A549 treated with CORT108297 at 1 μM for 4 hours (cell line): ENCODE measurements at places on chromosomes 16 and 17. TPM values are rescaled to one million over a fixed set of nuclear protein-coding genes. Genes with fewer than 3 reads are reported as not detected.

MYL4 gene
- total RNA-seq, result 0.18 to 0.23 TPM in 2 of 5 replicates, not detected in the others

DPEP3 gene
- not detected in 5 replicates for total RNA-seq

EIF4A3 gene
- 198 to 217 TPM (median 211 TPM) in 5 replicates for total RNA-seq

TBC1D3K gene
- total RNA-seq, result not detected in 5 replicates

TMC8 gene
- total RNA-seq, result 0.25 to 0.79 TPM (median 0.34 TPM) in 5 replicates

TMEM238L gene
- not detected in 5 replicates for total RNA-seq

GPR139 gene
- not detected in 5 replicates for total RNA-seq

NDRG4 gene
- 23.6 to 30.2 TPM (median 28.8 TPM) in 5 replicates for total RNA-seq

GPRC5B gene
- total RNA-seq, result 26.3 to 33.2 TPM (median 28.3 TPM) in 5 replicates

CDRT15 gene
- not detected in 5 replicates for total RNA-seq

STX1B gene
- total RNA-seq, result 1.5 to 1.9 TPM (median 1.7 TPM) in 5 replicates

HASPIN gene
- total RNA-seq, result 11.9 to 15.3 TPM (median 12.7 TPM) in 5 replicates

SRCIN1 gene
- total RNA-seq, result 2.0 to 3.3 TPM (median 2.8 TPM) in 5 replicates

SP2 gene
- total RNA-seq, result 14.9 to 20.1 TPM (median 17.4 TPM) in 5 replicates

SCARF1 gene
- 0.32 to 0.47 TPM (median 0.35 TPM) in 5 replicates for total RNA-seq

ITGA3 gene
- 368 to 497 TPM (median 466 TPM) in 5 replicates for total RNA-seq

IL34 gene
- 0.48 to 1.1 TPM (median 0.72 TPM) in 5 replicates for total RNA-seq

ATPAF2 gene
- total RNA-seq, result 18.2 to 31.7 TPM (median 28.6 TPM) in 5 replicates

CYGB gene
- total RNA-seq, result 0.91 to 1.8 TPM (median 1.1 TPM) in 5 replicates

CLEC19A gene
- total RNA-seq, result 0.07 to 0.18 TPM (median 0.08 TPM) in 4 of 5 replicates, not detected in the other

KRTAP3-1 gene
- 0.18 TPM in 1 of 5 replicates, not detected in the others for total RNA-seq

CCL4 gene
- total RNA-seq, result 0.15 TPM in 1 of 5 replicates, not detected in the others

FAM20A gene
- total RNA-seq, result 0.04 to 0.18 TPM (median 0.10 TPM) in 3 of 5 replicates, not detected in the others

NPIPB2 gene
- 2.3 to 4.7 TPM (median 3.9 TPM) in 5 replicates for total RNA-seq

MT4 gene
- total RNA-seq, result not detected in 5 replicates

BHLHA9 gene
- not detected in 5 replicates for total RNA-seq

ADAM11 gene
- total RNA-seq, result 1.5 to 2.8 TPM (median 2.2 TPM) in 5 replicates

CBLN1 gene
- 0.05 to 0.40 TPM (median 0.09 TPM) in 5 replicates for total RNA-seq

BCO1 gene
- total RNA-seq, result 0.94 to 1.1 TPM (median 1.0 TPM) in 5 replicates

FAM171A2 gene
- total RNA-seq, result 2.5 to 5.2 TPM (median 4.2 TPM) in 5 replicates

MAPT gene
- 1.8 to 2.3 TPM (median 2.0 TPM) in 5 replicates for total RNA-seq

CCL4L2 gene
- not detected in 5 replicates for total RNA-seq

VAT1L gene
- total RNA-seq, result 0.02 to 0.03 TPM in 2 of 5 replicates, not detected in the others

KRTAP2-2 gene
- total RNA-seq, result not detected in 5 replicates

SOST gene
- total RNA-seq, result 0.04 to 0.07 TPM in 2 of 5 replicates, not detected in the others

GRAPL gene
- 0.09 to 0.23 TPM (median 0.10 TPM) in 3 of 5 replicates, not detected in the others for total RNA-seq

CMIP gene
- 78.9 to 111 TPM (median 99.7 TPM) in 5 replicates for total RNA-seq

TMEM98 gene
- total RNA-seq, result 43.5 to 50.7 TPM (median 48.0 TPM) in 5 replicates

FMNL1 gene
- 36.8 to 42.9 TPM (median 38.4 TPM) in 5 replicates for total RNA-seq

EMP2 gene
- total RNA-seq, result 16.6 to 25.9 TPM (median 25.0 TPM) in 5 replicates

CCL7 gene
- 0.12 to 0.24 TPM (median 0.16 TPM) in 5 replicates for total RNA-seq

ATXN1L gene
- 13.3 to 18.4 TPM (median 16.3 TPM) in 5 replicates for total RNA-seq

COTL1 gene
- 437 to 593 TPM (median 533 TPM) in 5 replicates for total RNA-seq

ELMO3 gene
- 0.93 to 1.7 TPM (median 1.3 TPM) in 5 replicates for total RNA-seq

RHBDL3 gene
- total RNA-seq, result 2.5 to 6.0 TPM (median 4.4 TPM) in 5 replicates

PRKCB gene
- total RNA-seq, result 0.15 to 0.32 TPM (median 0.22 TPM) in 5 replicates

PLA2G10 gene
- total RNA-seq, result 0.21 to 0.29 TPM (median 0.24 TPM) in 4 of 5 replicates, not detected in the other

C17orf113 gene
- 0.47 to 0.94 TPM (median 0.79 TPM) in 5 replicates for total RNA-seq

MAP3K14 gene
- total RNA-seq, result 41.9 to 75.4 TPM (median 58.3 TPM) in 5 replicates

GRB7 gene
- 3.9 to 7.3 TPM (median 6.6 TPM) in 5 replicates for total RNA-seq

SMIM36 gene
- total RNA-seq, result not detected in 5 replicates

DOC2A gene
- total RNA-seq, result 1.7 to 3.3 TPM (median 2.7 TPM) in 5 replicates

KRTAP3-2 gene
- 0.20 to 0.42 TPM (median 0.34 TPM) in 5 replicates for total RNA-seq

BRCA1 gene
- 20.3 to 28.5 TPM (median 26.2 TPM) in 5 replicates for total RNA-seq

PYDC1 gene
- not detected in 5 replicates for total RNA-seq

ALOX12B gene
- total RNA-seq, result 1.3 to 2.1 TPM (median 1.6 TPM) in 5 replicates

TP53TG3 gene
- 0.39 to 1.1 TPM (median 0.60 TPM) in 5 replicates for total RNA-seq
